ENCODE measurements at places on chromosomes 13 and 19.

- DNase-seq: no peak
Measured at GRCh38 chr13:106752584-106753170, 184.7 kb upstream of the ARGLU1 start.

- DNase-seq: no peak
Measured at GRCh38 chr19:17577457-17578097, 22.1 kb downstream of the COLGALT1 start.

DNA sequence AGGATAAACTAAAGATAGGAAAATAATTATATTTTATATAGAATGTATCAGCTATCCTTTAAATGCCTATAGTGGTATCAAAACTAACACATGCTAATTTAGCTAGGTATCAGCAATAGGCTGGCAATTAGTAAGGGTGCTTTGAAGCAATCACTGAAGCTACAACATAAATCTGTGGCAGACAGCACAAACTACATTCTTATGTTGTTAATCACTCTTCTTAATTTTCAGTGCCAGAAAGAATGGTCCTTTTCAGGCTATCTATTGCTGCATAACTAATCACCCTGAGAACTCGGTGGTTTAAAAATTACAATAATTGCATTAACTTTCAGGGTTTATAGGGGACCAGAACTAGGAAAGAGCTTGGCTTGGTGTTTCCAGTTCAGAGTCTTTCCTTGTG, 963.1 kb downstream of the EFNB2 start:
- DNase-seq: no peak

DNA sequence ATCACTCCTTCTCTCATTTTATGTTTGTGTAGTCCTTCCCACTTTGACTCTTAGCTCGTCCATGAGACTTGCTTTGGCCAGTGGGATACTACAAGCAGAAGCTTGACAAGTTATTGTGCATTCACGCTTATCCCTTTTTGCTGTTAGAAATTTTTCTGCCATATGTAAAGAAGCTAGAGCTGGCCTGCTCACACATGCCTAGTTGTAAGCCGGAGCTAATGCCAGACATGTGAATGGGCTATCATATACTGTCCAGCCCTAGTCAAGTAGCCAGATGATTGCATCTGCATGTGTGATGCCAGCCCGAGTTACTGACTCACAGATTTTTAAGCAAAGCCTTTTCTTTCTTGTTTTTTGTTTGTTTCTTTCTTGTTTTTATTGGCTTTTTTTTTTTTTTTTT, 460.7 kb downstream of the TDRD3 start:
- no peak for DNase-seq

DNA sequence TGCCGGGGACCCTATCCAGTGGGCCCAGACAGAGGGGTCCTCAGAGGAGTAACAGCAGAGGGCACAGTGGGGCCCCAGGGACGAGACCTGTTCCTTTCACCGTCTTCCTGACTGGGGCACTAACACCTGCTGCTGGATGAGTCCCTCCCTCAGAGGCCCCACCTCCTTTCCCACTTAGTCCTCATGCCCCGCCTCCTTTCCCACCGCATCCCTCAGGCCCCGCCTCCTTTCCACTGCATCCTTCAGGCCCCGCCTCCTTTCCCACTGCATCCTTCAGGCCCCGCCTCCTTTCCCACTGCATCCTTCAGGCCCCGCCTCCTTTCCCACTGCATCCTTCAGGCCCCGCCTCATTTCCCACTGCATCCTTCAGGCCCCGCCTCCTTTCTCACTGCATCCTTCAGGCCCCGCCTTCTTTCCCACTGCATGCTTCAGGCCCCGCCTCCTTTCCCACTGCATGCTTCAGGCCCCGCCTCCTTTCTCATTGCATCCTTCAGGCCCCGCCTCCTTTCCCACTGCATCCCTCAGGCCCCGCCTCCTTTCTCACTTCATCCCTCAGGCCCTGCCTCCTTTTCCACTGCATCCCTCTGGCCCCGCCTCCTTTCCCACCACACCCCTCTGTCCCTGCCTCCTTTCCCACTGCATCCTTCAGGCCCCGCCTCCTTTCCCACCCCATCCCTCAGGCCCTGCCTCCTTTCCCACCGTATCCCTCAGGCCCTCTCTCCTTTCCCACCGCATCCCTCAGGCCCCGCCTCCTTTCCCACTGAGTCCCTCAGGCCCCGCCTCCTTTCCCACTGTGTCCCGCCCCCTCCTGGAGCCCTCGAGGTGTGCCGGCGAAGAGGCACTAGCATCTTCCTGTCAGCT, 6.7 kb downstream of the SPPL2B start:
- no peak for DNase-seq

DNA sequence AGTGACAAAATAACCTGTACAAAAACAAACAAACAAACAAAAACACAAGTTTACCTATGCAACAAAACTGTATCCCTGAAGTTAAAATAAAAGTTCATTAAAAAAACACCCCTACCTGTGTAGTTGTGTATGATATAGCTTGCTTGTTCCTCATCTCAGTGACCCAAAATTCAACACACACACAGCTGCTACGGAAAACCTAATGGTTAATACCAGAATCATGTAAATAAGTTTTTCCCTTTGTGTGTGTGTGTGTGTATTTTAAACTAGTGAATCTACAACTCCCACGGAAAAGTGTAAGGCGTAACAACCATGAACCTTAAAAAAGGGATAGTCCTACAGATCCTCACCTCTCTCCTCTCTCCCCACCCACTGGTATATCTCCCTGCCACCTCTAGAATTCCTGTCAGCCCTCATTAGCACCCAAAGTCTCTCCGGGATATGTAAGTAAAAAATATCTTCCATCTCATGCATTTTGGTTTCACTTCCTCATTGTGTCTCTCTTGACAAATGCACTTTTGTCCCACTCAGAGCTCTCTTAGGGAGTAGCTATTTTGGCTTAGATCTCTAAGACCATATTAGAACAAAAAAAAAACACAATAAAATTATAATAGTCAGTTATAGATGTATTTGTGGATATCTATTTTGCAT, 2236.5 kb downstream of the PCDH9 start:
- DNase-seq: no peak

GRCh38 chr19:8573316-8573715, 3.9 kb downstream of the MYO1F start:
- DNase-seq: no peak

DNA sequence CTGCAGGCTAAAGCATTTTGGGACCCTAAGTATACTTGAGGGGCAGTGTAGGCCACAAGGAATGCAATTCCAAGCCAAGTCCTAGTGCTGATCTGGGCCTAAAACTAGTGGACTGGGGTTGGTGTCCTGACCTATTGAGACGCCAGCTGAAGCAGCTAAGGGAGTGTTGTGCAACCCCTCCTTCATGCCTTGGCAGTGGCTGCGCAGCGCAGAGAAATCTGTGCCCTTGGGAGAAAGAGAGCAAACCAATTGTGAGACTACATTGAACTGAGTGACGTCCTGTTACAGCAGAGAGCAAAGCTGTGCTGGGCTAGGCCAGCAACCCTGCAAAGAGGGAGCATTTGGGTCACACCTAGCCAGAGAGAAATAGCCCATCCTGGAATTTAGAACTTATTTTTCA, 2715.0 kb upstream of the PCDH20 start:
- DNase-seq: no peak

DNA sequence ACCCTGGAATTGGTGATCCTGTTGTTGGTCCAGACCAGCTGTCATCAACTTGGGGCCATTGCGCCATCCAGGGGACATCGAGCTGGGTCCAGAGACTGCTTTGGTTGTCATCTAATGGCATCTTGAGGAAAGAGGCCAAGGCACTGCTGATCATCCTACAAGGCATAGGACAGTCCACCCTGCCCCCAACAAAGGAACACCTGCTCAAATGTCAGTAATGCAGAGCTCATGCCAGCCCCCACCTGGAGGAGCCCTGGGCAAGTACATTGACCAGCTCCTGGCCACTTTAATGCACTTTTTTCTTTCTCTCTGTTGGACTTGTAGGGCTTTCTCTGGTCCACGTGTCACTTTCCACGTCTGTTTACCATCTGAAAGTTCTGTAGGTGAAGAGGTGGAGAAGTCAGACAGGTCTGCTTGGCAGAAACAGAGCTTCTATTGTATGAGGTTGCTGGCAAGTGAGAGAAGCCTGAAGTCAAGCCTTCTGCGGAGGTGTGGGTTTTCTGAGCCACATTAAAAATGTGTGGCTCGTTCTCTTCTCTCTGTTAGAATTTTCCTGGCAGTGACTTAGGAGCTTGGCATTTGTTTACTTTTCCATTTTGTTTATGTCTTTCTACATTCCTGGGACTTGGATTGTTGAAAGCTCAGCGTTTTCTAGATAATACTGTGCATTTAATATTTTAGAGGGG, 124.0 kb upstream of the RNF113B start:
- no peak for DNase-seq
